ENCODE measurements at places on chromosomes 1 and 21.

GRCh38 chr1:1021920-1022259, 2.0 kb downstream of the AGRN start:
- DNase-seq = no peak

DNA sequence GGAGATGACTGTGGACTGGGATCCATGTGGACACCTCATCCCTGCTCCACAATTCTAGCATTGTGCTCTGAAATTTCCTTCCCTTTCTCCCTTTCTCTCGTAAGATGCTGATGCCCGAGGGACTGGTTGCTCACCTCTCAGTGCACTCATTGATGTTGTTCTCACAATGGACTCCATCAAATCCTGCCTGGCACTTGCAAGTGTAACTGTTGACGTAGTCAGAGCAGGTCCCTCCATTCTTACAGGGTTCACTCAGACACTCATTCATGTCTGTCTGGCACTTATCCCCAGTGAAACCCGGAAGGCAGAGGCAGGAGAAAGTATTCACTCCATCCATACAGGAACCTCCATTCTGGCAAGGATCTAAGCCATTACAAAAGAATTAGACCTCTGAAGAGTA, 45.1 kb upstream of the ADAM30 start:
- DNase-seq = no peak

- no peak for DNase-seq
Observed at GRCh38 chr1:92940541-92940940, 20.7 kb downstream of the DIPK1A start.

DNA sequence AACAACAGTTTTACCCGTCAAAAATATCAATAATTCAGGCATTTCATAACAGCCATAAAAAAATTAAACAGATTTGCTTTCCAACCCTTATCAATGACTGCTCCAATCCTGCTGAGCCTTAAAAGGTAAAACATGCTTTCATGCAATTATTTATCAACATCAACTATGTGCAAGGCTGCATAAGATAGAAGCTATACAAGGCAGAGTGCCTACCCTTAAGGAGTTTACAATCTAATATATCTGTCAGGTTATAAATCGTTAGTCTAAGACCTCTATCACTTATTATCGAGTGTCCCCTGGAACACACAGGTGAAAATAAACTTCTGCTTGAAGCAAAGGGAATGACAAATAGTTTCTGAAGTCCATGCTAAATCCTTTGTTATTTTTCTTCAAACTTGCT, 1.8 kb downstream of the ERRFI1 start:
- no peak for DNase-seq

GRCh38 chr1:209154912-209155311, 428.6 kb upstream of the CAMK1G start:
- no peak for DNase-seq
